ENCODE measurements at places on chromosomes 7 and 10.

DNA sequence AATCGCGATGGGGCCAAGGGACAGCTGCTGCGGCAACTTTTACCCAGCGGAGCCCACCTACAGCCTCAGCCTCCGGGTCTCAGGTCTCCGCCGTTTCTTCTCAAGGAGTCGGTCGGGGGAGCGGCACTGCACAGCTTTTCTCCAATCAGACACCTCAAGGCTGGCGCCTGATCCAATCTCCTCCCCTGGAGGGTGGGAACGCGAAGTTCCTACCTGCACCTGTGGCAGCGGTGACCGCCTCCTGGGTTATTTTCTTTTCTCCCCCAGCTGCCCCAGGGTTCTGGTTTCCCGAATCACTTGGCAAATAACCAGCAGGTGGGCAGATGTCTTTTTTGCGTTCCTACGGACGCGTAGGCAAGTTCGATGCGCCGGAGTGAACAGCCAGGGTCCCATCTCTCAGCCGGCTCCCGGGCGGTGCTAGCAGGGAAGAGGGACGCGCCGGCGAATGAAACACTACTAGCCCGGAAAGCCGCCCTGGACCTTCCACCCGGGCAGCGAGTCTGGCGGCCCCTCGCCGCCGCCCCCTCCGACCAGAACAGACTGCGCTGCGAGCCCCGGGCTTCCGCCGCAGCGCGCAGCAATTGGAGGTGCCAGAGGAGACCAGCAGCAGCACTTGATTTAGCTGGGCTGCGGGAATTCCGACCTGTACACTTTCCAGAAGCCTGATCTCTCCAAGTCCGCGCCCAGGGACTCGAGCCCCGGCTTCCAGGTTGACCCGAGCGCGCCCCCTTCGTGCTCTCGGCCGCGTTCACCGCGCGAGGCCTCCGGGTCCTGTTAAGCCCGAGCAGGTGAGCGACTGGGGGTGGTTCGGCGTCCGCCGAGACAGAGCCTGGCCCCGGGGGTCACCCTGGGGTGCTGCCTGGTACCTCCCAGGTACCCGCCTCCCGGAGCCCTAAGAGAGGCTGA lies at the start of gene PRR15:
PRR15 (plus strand) TSS at position 246 of the 906 bp plus-strand sequence. CDS start 2,495 bp downstream, outside the sequence.
- DNase-seq, result peak; percentile 98

- no peak for DNase-seq
These were observed 23.8 kb upstream of the ANK3 start for GRCh38 chr10:60413306-60414012.

GRCh38 chr10:122740640-122741039 lies 41.0 kb upstream of the C10orf120 start:
- DNase-seq, result no peak

GRCh38 chr10:91420868-91421267 lies 10.7 kb downstream of the HECTD2 start:
- no peak for DNase-seq

DNA sequence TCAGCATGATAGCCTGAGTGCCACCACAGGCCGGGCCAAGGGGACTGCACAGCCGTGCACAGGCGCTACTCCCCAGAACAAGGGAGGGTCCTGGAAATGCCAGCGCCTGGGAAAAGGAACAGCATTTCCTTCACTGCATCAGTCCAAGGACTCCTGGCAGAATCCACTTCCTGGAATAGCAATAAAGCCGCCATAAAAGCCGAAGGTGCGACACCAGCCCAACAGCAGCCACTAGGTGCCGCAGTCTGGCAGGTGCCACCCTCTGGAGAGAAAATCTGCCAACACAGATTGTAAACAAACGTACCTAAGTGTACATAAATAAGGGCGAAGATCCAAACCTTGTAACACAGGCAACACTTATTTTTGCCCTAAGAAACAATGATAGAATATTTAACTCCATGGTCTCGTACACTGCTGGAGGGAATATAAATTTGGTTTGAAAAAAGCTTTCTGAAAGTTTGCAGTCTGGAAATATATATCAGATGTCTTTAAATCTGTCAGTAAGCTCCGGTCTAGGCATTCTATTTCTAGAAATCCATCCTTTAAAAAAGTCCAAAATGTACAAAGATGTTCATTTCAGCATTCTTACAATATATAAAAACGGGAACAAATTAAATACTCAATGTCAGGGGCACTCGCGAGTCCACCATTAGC lies 22.2 kb downstream of the VOPP1 start:
- peak; percentile 87 for DNase-seq

DNA sequence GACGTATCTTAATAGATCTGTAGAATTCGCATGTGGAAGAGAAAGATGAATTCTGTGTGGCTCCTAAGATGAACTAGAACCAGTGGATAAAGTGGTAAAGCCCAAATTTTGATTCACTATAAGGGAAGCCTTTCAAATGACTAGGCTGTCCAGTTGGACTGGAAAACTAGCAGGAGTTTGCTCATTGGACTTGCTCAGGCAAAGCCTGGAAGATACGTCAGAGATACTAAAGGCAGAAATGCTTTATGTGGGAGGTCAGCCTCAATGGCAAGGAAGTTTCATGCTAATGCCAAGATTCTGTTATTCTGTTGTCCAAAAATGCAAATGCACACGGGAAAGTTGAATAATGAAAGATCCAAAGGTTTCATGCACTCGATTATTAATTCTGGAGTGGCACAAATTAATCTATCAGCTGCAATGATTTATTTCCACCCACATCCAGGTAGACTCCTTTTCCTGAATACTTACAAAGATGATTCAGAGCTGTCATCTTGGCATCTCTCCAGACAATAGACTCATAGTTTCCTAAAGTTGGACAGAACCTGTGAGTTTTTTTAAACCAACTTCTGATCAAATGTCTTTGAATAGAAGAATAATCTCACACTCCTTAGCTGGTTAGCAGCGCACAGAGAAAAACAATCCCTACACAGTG lies 20.5 kb upstream of the PPP1R3C start:
- DNase-seq, result peak; percentile 7

Data from RPMI8226 (cell line).